Aorta (tissue), 5 donors: ENCODE measurements at places on chromosomes 1 and 21. TPM values are rescaled to one million over a fixed set of nuclear protein-coding genes. Genes with fewer than 3 reads are reported as not detected.

Gene ATF3
- polyA plus RNA-seq, result 60.9 TPM

Gene EPB41
- polyA plus RNA-seq, result 3.4 TPM

Gene OR2L2
- polyA plus RNA-seq, result not detected

- peaks cover 11% of the 10 kb centered on the region for H3K4me1 ChIP-seq
- no peaks in the 10 kb centered on the region for H3K27me3 ChIP-seq
- DNase-seq, result no peak
- no peaks in the 10 kb centered on the region for H3K36me3 ChIP-seq
Observed at GRCh38 chr1:40049725-40050124, 9.2 kb downstream of the CAP1 start.

DNA sequence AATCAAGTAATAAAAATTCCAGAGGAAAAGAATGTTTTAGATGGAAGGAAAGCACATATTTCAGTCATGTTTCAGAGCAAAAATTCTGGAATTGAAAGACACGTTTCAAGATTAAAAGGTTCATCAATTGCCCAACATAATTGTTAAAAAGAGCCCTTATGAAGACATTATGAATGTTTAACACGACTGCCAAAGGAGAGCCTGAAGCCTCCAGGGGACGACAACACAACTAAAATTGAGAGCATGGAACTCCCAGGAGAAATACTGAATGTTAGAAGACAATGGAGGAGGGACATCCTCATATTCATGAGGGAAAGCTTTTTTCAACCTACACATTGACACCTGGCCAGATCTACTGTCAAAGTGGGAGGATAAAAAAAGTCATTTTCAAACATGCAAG, 16.0 kb downstream of the OR2T11 start:
- no peak overlapping the region for H3K27ac ChIP-seq
- no peaks in the 10 kb centered on the region for H3K4me1 ChIP-seq
- no peaks in the 10 kb centered on the region for H3K36me3 ChIP-seq

GRCh38 chr1:26276432-26276838, 3.5 kb upstream of the SH3BGRL3 start:
- no peaks in the 10 kb centered on the region for H3K36me3 ChIP-seq
- no peak for DNase-seq
- H3K4me3 ChIP-seq, result no peak overlapping the region
- H3K27me3 ChIP-seq, result no peaks in the 10 kb centered on the region

GRCh38 chr1:183223467-183223866, 37.4 kb downstream of the LAMC2 start:
- no peak overlapping the region for H3K4me3 ChIP-seq
- no peak overlapping the region for H3K27ac ChIP-seq
- no peaks in the 10 kb centered on the region for H3K27me3 ChIP-seq
- no peaks in the 10 kb centered on the region for H3K4me1 ChIP-seq
- no peak for DNase-seq

- H3K27ac ChIP-seq, result no peak overlapping the region
- no peaks in the 10 kb centered on the region for H3K4me1 ChIP-seq
- peaks cover 3% of the 10 kb centered on the region for H3K36me3 ChIP-seq
- no peaks in the 10 kb centered on the region for H3K27me3 ChIP-seq
- no peak overlapping the region for H3K4me3 ChIP-seq
Observed at GRCh38 chr1:193211539-193211938, 25.1 kb upstream of the B3GALT2 start.

GRCh38 chr1:66271216-66271903, 262.6 kb upstream of the SGIP1 start:
- H3K36me3 ChIP-seq, result no peaks in the 10 kb centered on the region
- no peak overlapping the region for H3K4me3 ChIP-seq
- DNase-seq, result peak; percentile 82
- no peaks in the 10 kb centered on the region for H3K27me3 ChIP-seq
- H3K27ac ChIP-seq, result peak overlapping the region; percentile 59

Gene PTPN7
- polyA plus RNA-seq, result 3.4 TPM

- no peaks in the 10 kb centered on the region for H3K4me1 ChIP-seq
- H3K27ac ChIP-seq, result no peak overlapping the region
- H3K36me3 ChIP-seq, result no peaks in the 10 kb centered on the region
- no peak for DNase-seq
Observed at GRCh38 chr1:54988975-54989374, 8.5 kb downstream of the TMEM61 start.

DNA sequence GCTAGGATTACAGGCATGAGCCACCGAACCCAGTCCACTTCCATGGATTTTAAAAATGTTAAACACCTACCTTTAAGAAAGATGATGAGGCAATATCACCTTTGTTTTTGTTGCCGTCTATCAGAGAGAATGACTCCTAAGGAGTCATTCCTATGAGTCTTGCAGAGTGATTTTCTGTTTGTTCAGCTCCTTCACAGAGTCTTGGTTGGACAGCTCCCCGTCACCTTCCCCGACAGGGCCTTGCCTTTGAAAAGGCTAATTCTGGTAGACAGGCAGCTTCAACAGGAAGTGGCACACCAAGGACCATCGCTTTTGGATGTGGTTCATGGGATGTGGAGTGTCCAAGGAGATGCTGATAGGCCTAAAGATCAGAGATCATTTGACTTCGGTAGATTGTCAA, 17.5 kb downstream of the ZBTB18 start:
- no peaks in the 10 kb centered on the region for H3K36me3 ChIP-seq
- no peak overlapping the region for H3K27ac ChIP-seq
- H3K27me3 ChIP-seq, result no peaks in the 10 kb centered on the region
- H3K4me3 ChIP-seq, result no peak overlapping the region

DNA sequence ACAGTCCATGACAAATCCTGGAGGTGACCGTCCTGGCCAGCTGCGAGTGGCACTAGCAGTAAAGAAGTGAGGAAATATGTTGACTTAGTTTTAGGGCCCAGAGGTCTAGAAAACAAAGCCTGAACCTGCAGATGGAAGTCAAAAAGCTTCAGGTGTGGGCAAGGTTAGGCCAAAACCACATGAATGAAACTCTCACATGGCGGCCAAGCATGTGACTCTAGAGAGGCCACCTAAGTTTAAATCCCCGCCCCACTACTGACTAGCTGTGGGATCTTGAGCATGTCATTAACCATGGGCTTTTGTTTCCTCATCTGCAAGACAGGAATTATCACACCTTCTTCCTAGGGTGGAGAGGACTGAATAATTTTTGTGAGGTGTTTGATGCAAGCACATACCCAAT, 148.2 kb upstream of the DAB1 start:
- H3K27ac ChIP-seq, result no peak overlapping the region
- no peaks in the 10 kb centered on the region for H3K27me3 ChIP-seq
- H3K4me1 ChIP-seq, result no peaks in the 10 kb centered on the region
- H3K36me3 ChIP-seq, result no peaks in the 10 kb centered on the region
- DNase-seq, result no peak
- H3K4me3 ChIP-seq, result no peak overlapping the region

DNA sequence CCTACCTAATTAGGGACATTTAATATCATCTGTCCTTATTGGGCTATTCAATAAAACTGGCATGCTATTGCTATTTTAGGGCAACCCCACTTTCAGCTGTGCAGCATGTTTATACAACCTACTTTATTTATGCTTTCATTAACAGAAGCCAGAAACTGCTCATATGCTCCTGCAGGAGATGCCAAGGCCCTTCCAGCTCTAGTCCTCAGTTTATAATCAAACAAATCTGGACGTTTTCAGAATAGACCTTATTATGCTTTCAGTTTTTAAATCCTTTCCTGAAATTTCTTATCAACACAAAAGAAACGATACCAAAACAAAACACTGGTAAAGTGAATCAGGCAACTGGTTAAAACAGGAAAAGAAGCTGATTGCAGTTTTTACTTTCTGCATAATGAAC, 53.2 kb downstream of the PTGS2 start:
- DNase-seq, result no peak
- H3K36me3 ChIP-seq, result no peaks in the 10 kb centered on the region
- H3K4me3 ChIP-seq, result no peak overlapping the region
- no peak overlapping the region for H3K27ac ChIP-seq
- H3K4me1 ChIP-seq, result no peaks in the 10 kb centered on the region

GRCh38 chr1:157084720-157085119, 14.9 kb downstream of the ETV3L start:
- H3K4me3 ChIP-seq, result no peak overlapping the region
- H3K36me3 ChIP-seq, result no peaks in the 10 kb centered on the region
- H3K27me3 ChIP-seq, result no peaks in the 10 kb centered on the region
- no peak for DNase-seq
- H3K27ac ChIP-seq, result no peak overlapping the region

GRCh38 chr21:24903994-24904635, 703.2 kb downstream of the MRPL39 start:
- H3K36me3 ChIP-seq, result no peaks in the 10 kb centered on the region
- DNase-seq, result no peak
- H3K27me3 ChIP-seq, result no peaks in the 10 kb centered on the region

Gene ARHGEF16
- polyA plus RNA-seq, result 8.8 TPM

Gene DMAP1
- polyA plus RNA-seq, result 21.8 TPM

GRCh38 chr21:34072145-34073031, 990 bp upstream of the MRPS6 start:
- H3K27ac ChIP-seq, result peak overlapping the region; percentile 75
- DNase-seq, result peak; percentile 80
- H3K4me3 ChIP-seq, result peak overlapping the region; percentile 39
- H3K36me3 ChIP-seq, result no peaks in the 10 kb centered on the region
- no peaks in the 10 kb centered on the region for H3K4me1 ChIP-seq
- H3K27me3 ChIP-seq, result no peaks in the 10 kb centered on the region

Gene FAM72B
- polyA plus RNA-seq, result 0.23 TPM

DNA sequence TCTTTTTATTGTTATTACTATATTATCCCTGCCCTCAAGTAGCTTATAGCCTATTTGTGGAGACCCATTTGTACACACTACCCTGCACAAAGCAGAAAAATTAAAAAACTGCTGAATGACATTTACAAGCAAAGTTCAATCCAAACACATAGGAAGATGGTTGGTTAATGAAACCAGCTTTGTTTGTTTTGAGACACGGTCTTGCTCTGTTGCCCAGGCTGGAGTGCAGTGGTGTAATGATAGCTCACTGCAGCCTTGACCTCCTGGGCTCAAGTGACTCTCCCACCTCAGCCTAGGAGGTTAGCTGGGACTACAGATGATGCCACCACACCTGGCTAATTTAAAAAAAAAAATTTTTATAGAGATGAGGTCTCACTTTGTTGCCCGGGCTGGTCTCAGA, 31.6 kb downstream of the TGFB2 start:
- no peaks in the 10 kb centered on the region for H3K36me3 ChIP-seq
- DNase-seq, result no peak

GRCh38 chr21:31554511-31555022, 104.9 kb upstream of the SOD1 start:
- H3K27ac ChIP-seq, result no peak overlapping the region
- H3K36me3 ChIP-seq, result no peaks in the 10 kb centered on the region
- H3K27me3 ChIP-seq, result no peaks in the 10 kb centered on the region
- H3K4me3 ChIP-seq, result no peak overlapping the region
- DNase-seq, result no peak

- no peak overlapping the region for H3K27ac ChIP-seq
- no peaks in the 10 kb centered on the region for H3K4me1 ChIP-seq
- H3K27me3 ChIP-seq, result no peaks in the 10 kb centered on the region
- no peaks in the 10 kb centered on the region for H3K36me3 ChIP-seq
- no peak overlapping the region for H3K4me3 ChIP-seq
Observed at GRCh38 chr1:215539803-215540570, 27.1 kb upstream of the KCTD3 start.

DNA sequence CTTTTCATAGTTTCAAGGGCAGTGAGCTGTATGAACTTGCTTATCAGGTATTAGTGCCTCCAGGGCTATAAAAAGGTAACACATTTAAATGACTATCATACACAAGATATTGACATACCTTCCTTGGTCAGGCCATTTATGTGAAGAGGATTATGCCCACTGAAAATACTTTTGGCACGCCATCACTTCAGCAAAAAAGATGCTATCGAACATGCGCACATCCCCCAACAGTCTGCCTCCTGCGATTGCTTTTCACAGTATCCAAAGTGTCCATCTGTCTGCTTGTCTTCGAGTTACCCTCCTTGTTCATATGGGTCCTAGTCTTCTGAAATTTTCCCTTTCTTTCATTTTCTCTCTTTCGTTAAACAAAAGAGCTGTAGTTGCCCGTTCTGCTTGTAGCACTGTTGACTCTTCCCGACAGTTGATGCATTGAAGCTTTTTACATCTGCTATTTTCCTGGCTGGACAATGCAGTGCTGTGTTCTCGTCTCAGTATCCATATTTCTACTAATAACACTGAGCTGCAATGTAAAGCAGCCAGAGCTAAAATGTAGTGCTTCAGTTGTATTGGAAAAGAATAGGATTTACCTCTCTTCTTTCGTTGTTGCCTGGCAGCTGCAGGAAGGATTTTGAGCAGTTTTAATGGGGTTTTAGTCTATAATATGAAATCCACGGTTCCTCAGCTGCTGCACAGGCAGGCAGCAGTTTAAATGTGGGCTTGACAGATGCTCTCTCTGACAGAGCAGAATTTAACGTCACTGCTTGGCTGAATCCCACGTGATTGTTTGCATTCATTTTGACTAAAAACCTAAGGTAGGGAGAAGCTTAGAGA, at the start of gene B3GALT2:
Gene B3GALT2, minus strand, starts transcription at position 713 of the 831 bp plus-strand sequence. CDS start 5,051 bp downstream, outside the sequence.
- H3K4me1 ChIP-seq, result peaks cover 3% of the 10 kb centered on the region
- peak within 1 kb of the TSS; percentile 36 for H3K4me3 ChIP-seq
- DNase-seq, result no peak
- no peak within 1 kb of the TSS for H3K27ac ChIP-seq
- H3K36me3 ChIP-seq, result no peaks in the 10 kb centered on the region

Gene F3
- polyA plus RNA-seq, result 7.8 TPM

Gene ATP5PB
- 219 TPM for polyA plus RNA-seq

Gene LMX1A
- polyA plus RNA-seq, result 0.25 TPM

Gene KRTAP19-3
- not detected for polyA plus RNA-seq

Gene TPTE
- polyA plus RNA-seq, result 0.08 TPM

Gene UBASH3A
- not detected for polyA plus RNA-seq

Gene ANGPTL1
- polyA plus RNA-seq, result 43.8 TPM

- H3K4me3 ChIP-seq, result no peak overlapping the region
- H3K27ac ChIP-seq, result no peak overlapping the region
- H3K36me3 ChIP-seq, result peaks cover 2% of the 10 kb centered on the region
- DNase-seq, result no peak
Observed at GRCh38 chr1:33008051-33008914, 28.4 kb downstream of the AK2 start.

Gene PLPPR5
- not detected for polyA plus RNA-seq

Gene PLA2G2C
- not detected for polyA plus RNA-seq

GRCh38 chr1:158333405-158334155, 2.2 kb upstream of the CD1B start:
- no peak for DNase-seq
- no peaks in the 10 kb centered on the region for H3K36me3 ChIP-seq
- H3K27ac ChIP-seq, result no peak overlapping the region
- H3K27me3 ChIP-seq, result no peaks in the 10 kb centered on the region
- H3K4me3 ChIP-seq, result no peak overlapping the region

GRCh38 chr1:19799230-19800075, at the start of gene TMCO4:
TMCO4 (minus strand) TSS chr1:19799916; CDS start chr1:19780758, 19,158 bp downstream.
- no peaks in the 10 kb centered on the region for H3K4me1 ChIP-seq
- no peaks in the 10 kb centered on the region for H3K27me3 ChIP-seq
- no peaks in the 10 kb centered on the region for H3K36me3 ChIP-seq
- peak within 1 kb of the TSS; percentile 81 for H3K4me3 ChIP-seq
- peak; percentile 77 for DNase-seq
- H3K27ac ChIP-seq, result peak within 1 kb of the TSS; percentile 76

DNA sequence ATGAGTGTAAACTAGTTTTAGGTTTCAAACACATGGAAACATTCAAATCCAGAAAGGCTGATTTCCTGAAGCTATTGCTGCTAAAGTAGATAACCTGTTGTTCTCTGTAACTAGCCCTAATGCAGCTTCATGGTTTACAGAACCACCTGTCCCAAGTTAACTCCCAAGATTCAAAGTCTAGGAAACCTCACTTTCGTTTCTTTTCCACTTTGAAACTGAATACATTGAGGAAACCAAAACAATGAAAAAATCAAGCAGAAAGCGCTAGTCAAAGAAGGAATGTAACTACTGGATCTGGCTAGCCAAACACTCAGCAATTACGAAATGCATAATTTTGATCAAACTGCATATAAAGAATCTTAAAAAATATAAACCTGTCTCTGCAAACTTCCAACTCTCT, 17.8 kb downstream of the SLC16A1 start:
- no peaks in the 10 kb centered on the region for H3K27me3 ChIP-seq
- H3K4me1 ChIP-seq, result peaks cover 2% of the 10 kb centered on the region
- H3K4me3 ChIP-seq, result no peak overlapping the region
- no peak for DNase-seq

Gene PTPN14
- 8.0 TPM for polyA plus RNA-seq
